Skin of body (tissue), 3 donors: ENCODE measurements at places on chromosomes 1 and 21. TPM values are rescaled to one million over a fixed set of nuclear protein-coding genes. Genes with fewer than 3 reads are reported as not detected.

DNA sequence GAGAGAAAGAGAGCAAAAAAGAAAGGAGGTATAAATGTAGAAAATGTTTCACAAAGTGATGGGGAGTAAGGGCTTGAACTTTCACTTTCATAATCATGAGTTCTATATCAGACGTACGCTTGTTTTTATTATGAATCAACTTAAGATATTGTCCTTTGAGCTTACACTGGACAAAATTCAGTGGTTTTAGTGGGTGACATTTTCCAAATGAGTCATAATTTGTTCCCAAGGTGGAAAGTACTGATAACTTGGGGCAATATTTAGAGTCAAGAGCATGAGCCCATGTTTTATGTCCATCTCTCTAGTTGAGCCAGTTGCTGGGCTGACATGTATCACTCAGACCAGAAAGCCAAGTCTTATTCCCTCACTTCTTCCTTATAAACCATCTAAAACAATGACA is 161.6 kb downstream of the CHRM3 start:
- no peak for DNase-seq

- DNase-seq, result no peak
These were observed 133.9 kb downstream of the TTLL7 start for GRCh38 chr1:83864991-83865390.

- DNase-seq, result no peak
These were observed 444.1 kb downstream of the PLPP3 start for GRCh38 chr1:56135069-56135863.

- peak; percentile 75 for DNase-seq
These were observed 1.0 kb downstream of the BTG2 start for GRCh38 chr1:203306089-203306964.

- no peak for DNase-seq
These were observed 26.5 kb upstream of the KRTAP19-8 start for GRCh38 chr21:31064803-31065202.

DNA sequence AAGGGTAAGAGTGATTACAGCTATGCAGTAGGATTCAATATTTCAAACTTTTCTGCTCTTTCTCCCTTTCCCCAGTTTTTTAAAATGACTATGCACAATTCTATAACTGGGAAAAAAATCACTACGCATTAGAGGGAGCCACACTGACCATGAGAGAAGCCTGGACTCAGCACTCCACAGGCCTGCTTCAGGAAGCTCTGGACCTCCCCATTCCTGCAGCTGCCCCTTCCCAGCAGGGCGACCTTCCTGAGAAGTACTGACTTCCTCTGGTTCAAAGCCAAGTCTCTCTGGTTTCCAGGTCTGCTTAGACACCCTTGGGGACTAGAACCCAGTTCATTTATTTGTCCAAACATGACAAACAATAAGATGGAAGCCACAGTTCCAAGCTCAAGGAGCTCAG is 42.0 kb upstream of the CLSTN1 start:
- DNase-seq, result no peak

Gene EPS8L3
- total RNA-seq, result not detected

- no peak for DNase-seq
These were observed 22.0 kb downstream of the WNT9A start for GRCh38 chr1:227925582-227926198.

GRCh38 chr1:36562181-36562685 is 79.5 kb upstream of the CSF3R start:
- DNase-seq, result no peak

Gene F5
- 0.89 TPM for total RNA-seq

Gene PERM1
- 0.99 TPM for total RNA-seq

GRCh38 chr1:9275567-9276034 is 17.1 kb upstream of the SPSB1 start:
- no peak for DNase-seq

DNA sequence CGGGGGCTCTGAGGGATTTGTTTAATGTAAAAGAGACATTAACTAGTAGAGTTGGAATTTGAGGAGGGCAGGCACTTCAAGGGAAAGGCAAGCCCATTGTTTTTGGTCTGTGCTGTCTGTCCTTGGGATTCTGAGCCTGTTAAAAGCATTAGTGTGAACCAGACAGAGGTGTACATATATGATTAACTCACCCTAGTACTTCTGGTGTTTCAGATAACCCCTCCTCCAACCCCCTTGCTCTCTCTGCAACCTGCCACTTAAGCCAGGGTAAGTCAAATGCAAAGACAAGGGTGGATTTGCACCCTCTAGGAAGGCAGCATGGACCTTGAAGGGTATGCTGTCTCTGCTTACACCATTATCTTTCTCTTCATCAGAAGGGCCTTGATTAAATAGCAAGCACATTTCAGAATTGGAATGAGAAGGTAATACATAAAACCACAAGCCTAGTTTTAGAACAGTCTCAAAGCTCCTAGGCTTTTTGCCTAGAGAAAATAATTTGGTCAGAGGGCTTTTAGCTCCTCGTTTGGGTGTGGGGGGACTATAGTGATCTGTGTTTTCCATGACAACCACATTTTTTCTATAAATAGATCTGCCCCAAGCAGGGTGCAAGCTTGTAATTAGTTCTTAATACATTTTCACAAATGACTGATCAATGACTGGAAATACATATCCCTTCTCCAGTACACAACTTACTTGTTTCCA is 120.7 kb upstream of the SGIP1 start:
- DNase-seq, result peak; percentile 51
